ENCODE measurements at places on chromosomes 7 and 10.

- no peak for DNase-seq
Measured at GRCh38 chr7:128017460-128017859, 13.8 kb downstream of the LRRC4 start.

DNA sequence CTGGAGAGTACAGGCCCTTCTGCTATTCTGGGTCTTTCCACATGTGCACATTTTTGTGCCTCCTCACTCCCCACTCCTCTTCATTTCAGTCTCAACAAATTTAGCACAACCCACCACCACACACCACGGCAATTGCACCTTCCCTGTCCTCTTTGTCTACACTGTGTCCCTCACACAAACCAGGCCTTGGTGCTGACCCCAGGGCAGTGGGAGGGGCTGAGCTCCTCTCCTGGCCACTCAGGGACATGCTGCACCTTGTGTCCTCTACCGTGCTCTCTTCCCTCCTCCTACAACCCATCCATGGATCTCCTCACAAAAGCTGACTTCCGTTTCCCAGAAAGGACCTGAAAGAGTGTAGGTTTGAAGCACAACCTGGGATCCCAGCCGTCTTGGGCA is 90.9 kb upstream of the IKZF1 start:
- DNase-seq = no peak

GRCh38 chr7:96320442-96320841 is 1.5 kb downstream of the SLC25A13 start:
- DNase-seq = no peak

DNA sequence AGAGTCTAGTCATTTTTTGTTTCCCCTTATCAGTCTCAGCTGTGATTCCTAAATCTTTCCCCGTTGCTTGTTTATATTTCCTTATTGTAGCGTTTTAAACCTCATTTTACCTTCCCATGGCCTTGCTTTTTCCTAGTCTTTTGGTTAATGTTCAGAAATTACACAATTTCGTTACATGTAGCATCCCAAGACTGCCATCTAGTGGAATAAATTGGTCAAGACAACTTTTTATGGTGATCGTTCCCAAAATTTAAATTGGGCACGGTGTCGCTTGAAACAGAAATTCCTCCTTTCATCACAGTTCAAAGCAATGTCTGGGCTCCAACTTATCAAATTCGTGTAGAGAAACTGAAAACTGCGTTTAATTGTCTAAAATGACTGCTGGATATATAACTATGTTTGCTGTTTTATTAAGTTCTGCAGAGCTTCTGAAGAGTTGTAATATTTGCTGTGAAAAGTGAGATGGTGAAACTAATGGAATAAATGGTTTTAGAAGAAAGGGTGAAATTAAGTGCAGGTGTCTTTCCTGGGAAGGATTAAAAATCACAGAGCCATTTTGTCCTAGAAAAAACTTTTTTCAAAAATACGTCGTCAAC is 370.2 kb downstream of the PHF14 start:
- peak; percentile 33 for DNase-seq

All from NCI-H1092 (cell line).